Glutamatergic neuron (in vitro differentiated cells): ENCODE measurements at places on chromosomes 1 and 21. TPM values are rescaled to one million over a fixed set of nuclear protein-coding genes. Genes with fewer than 3 reads are reported as not detected.

GRCh38 chr1:156559797-156560385, 12.5 kb downstream of the IQGAP3 start:
- DNase-seq, result no peak

GRCh38 chr1:2053784-2054376, 3.7 kb downstream of the PRKCZ start:
- no peak for DNase-seq

- no peak for DNase-seq
Measured at GRCh38 chr1:232697187-232697822, 67.4 kb upstream of the SIPA1L2 start.

Gene CNKSR1
- total RNA-seq, result 9.9 TPM

Gene SAMD13
- total RNA-seq, result not detected

GRCh38 chr1:55575571-55576279, 360.6 kb upstream of the USP24 start:
- DNase-seq, result no peak
